ENCODE measurements at places on chromosomes 1 and 21.

DNA sequence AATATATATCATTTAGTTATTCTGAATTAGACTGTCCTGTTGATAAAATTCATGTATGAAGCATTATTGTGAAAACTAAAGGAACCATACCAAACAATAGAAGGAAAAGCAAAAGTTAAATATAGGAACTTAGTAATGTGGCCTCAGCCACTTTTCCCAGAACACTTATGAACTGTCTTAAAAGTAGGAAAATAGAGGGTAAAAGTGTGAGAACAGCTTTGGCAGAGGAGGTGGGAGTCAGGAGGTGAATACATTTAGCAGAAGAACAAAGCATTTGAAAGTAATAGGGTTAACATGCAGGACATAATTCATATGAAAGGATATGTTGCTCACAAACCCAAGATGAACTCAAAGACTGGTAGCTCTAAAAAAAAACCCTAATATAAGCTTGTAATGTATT lies 121.9 kb downstream of the KCNT2 start:
- no peaks in the 10 kb centered on the region for H3K36me3 ChIP-seq
- H3K27me3 ChIP-seq = no peaks in the 10 kb centered on the region

- no peaks in the 10 kb centered on the region for H3K27me3 ChIP-seq
- no peak overlapping the region for H3K27ac ChIP-seq
- H3K4me3 ChIP-seq = no peak overlapping the region
- DNase-seq = no peak
Observed at GRCh38 chr1:5840551-5841001, 151.6 kb downstream of the NPHP4 start.

DNA sequence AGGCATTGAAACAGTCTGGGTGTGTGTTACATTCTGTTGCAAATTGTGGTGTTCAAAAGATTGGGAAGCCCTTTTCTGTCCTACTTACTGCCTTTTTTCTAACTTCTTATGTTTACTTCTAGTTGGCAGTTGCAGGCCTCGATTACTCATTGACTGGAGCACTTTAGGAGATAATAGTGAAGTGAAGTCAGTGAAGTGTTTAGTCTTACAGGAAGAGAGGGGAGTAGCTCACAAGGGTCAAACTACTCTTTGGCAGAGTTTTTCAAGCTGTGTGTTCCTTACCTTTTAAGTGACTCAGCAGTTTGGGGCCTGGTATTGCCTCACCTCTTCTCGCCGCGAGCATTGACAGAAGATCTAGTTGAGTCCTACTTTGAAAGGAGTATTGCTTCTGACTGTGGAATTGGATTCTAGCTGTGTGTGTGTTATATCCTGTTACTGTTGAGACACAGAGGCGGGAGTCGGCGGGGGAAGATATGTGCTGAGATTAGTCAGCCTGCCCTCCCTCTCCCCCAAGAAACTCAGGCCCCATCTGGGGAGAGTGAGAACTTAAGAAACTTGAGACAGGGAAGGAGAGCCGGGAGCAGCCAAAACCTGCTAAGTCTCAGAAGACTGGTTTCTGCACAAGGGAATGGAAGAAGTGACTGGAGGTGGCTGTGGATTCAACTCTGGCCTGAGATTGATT lies 19.3 kb downstream of the AHCYL1 start:
- H3K4me1 ChIP-seq = peaks cover 13% of the 10 kb centered on the region
- no peak for DNase-seq
- H3K27me3 ChIP-seq = no peaks in the 10 kb centered on the region
- H3K36me3 ChIP-seq = peaks cover 2% of the 10 kb centered on the region
- H3K27ac ChIP-seq = no peak overlapping the region

DNA sequence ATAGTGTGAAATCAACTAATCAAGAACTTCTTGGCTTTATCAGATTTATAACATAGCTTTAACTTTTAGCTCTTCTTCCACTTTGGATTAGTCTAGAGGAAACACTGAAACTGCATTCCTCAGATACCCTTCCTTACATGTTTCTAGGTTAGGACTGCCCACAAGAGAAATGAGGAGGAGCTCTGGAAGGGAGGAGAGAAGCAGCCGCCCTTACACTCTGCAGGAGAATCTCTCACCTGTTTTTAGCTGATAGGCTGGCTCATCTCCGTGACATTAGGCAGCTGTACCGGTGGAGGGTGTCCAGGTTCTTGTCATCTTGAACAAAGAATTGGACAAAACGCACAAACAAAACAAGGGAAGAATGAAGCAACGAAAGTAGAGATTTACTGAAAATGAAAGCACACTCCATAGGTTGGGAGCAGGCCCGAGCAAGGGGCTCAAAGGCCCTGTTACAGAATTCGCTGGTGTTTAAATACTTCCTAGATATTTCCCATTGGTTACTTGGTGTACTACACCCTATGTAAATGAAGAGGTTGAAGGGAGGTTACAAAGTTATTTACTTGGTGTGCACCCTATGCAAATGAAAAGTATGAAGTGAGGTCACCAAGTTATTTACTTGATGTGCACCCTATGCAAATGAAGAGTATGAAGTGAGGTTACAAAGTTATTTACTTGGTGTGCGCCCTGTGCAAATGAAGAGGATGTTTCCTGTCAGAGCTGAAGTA lies 524.9 kb upstream of the CHRM3 start:
- no peaks in the 10 kb centered on the region for H3K4me1 ChIP-seq
- no peak overlapping the region for H3K4me3 ChIP-seq
- no peaks in the 10 kb centered on the region for H3K36me3 ChIP-seq
- no peak for DNase-seq
- no peaks in the 10 kb centered on the region for H3K27me3 ChIP-seq
- H3K27ac ChIP-seq = no peak overlapping the region

GRCh38 chr1:234975941-234976860 lies 152.4 kb downstream of the TOMM20 start:
- peaks cover 58% of the 10 kb centered on the region for H3K4me1 ChIP-seq
- no peak overlapping the region for H3K4me3 ChIP-seq
- H3K36me3 ChIP-seq = no peaks in the 10 kb centered on the region
- no peaks in the 10 kb centered on the region for H3K27me3 ChIP-seq
- H3K27ac ChIP-seq = no peak overlapping the region

GRCh38 chr1:225882694-225883615 lies 775 bp upstream of the TMEM63A start:
- H3K4me1 ChIP-seq = peaks cover 35% of the 10 kb centered on the region
- peak overlapping the region; percentile 93 for H3K4me3 ChIP-seq
- DNase-seq = no peak
- peak overlapping the region; percentile 87 for H3K27ac ChIP-seq
- no peaks in the 10 kb centered on the region for H3K27me3 ChIP-seq

GRCh38 chr1:3353876-3354275 lies 100.6 kb upstream of the ARHGEF16 start:
- H3K4me3 ChIP-seq = no peak overlapping the region
- no peaks in the 10 kb centered on the region for H3K27me3 ChIP-seq
- H3K4me1 ChIP-seq = no peaks in the 10 kb centered on the region
- no peaks in the 10 kb centered on the region for H3K36me3 ChIP-seq
- no peak for DNase-seq

DNA sequence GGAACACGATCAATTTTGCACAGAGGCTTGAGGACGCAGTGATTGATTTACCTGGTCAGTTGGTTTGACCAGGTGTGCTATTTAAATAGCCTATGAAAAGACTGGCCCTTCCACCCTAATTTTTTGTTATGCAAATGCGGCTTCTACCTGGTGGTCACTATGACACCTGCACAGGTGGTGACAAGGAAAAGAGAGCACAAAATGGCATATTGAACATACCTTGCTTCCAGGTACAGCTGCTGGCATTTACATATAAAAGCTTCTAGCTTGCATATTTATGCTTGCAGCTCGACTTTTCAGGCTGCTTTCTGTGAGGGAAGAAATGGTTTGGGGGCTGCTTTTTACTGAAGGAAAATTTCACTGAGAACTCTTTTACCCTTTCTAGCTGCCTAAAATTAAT lies 15.3 kb upstream of the FMO4 start:
- no peak for DNase-seq
- no peaks in the 10 kb centered on the region for H3K4me1 ChIP-seq
- no peak overlapping the region for H3K27ac ChIP-seq
- H3K36me3 ChIP-seq = no peaks in the 10 kb centered on the region
- no peak overlapping the region for H3K4me3 ChIP-seq
- no peaks in the 10 kb centered on the region for H3K27me3 ChIP-seq

DNA sequence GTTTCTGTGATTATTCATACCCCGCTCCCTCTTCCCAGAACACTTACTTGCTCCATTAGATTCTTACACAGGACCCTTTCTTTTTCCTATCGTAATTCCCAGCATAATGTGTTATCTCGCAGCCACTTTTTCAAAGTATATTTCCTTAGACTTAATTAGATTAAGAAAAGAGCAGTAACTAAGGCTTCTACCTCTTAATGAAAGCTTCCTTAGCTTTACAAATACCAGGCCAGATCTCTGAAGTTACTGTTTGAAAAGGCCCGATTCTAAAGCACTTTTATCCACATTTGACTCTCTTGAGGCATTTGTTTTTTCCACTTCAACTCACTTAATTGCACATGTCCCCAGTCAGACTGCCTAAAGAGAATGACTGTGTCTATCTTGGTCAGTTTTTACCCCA lies 1264.3 kb upstream of the ADGRL2 start:
- H3K27me3 ChIP-seq = no peaks in the 10 kb centered on the region
- no peak overlapping the region for H3K4me3 ChIP-seq
- H3K4me1 ChIP-seq = no peaks in the 10 kb centered on the region
- no peaks in the 10 kb centered on the region for H3K36me3 ChIP-seq
- DNase-seq = no peak

- H3K27me3 ChIP-seq = no peaks in the 10 kb centered on the region
- H3K4me1 ChIP-seq = no peaks in the 10 kb centered on the region
- H3K4me3 ChIP-seq = no peak overlapping the region
- no peaks in the 10 kb centered on the region for H3K36me3 ChIP-seq
Observed at GRCh38 chr1:214899908-214900460, 182.6 kb upstream of the KCNK2 start.

- H3K27ac ChIP-seq = no peak overlapping the region
- no peak overlapping the region for H3K4me3 ChIP-seq
- DNase-seq = no peak
- no peaks in the 10 kb centered on the region for H3K4me1 ChIP-seq
- H3K36me3 ChIP-seq = no peaks in the 10 kb centered on the region
Observed at GRCh38 chr1:171641076-171641864, 11.2 kb downstream of the MYOC start.

GRCh38 chr1:7220007-7220406 lies 434.8 kb downstream of the CAMTA1 start:
- H3K27me3 ChIP-seq = no peaks in the 10 kb centered on the region
- no peak overlapping the region for H3K4me3 ChIP-seq
- H3K4me1 ChIP-seq = no peaks in the 10 kb centered on the region
- no peak overlapping the region for H3K27ac ChIP-seq

DNA sequence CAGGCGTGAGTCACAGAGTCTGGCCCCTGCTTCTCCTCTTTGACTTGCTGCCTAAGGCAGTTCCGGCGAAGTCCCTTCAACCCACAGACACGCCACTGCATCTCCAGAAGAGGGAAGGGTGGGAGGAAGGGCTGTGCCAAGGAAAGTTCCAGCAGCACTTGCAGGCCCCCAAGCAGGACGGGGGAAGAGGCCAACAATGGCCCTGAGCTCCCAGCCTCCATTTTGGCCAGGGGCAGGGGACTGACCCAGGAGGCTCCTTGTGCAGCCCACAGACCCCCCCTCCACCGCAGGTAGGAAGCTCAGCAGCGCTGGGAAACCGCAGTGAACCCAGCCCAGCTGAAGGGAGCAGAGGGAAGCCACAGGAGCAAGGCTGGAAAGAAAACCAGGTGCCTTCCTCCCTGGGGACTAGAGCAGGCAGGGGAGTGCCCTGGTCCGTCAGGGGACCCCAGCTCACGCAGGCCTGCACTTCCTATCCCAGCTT lies 35.4 kb downstream of the ACOT7 start:
- H3K27me3 ChIP-seq = no peaks in the 10 kb centered on the region
- peak overlapping the region; percentile 83 for H3K27ac ChIP-seq
- no peak for DNase-seq

DNA sequence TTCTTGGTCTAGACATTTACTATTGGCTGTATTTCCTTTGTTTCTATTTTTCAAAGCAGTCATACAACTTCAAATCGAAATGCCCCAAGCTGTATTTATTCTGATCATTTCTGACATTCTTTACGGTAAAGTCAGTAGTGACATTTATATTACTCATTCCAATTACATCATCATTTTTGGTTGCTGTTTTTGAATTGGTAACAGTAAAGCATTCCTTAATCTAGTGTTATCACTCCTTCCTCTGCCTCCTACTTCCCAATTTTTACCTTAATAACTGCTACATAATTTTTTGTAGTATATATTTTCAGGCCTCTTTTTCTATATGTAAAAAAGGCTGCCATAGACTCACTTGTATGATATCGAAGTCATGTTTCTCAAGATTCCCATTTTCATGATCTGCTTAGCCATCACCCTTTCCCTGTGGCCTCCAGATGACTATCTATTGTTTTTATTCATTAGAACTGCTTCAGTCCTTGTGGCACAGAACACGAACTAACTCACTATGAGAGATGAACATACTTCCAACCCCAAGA lies 167.2 kb downstream of the RUNX1 start:
- peaks cover 14% of the 10 kb centered on the region for H3K4me1 ChIP-seq
- no peak overlapping the region for H3K4me3 ChIP-seq
- DNase-seq = no peak
- no peak overlapping the region for H3K27ac ChIP-seq

DNA sequence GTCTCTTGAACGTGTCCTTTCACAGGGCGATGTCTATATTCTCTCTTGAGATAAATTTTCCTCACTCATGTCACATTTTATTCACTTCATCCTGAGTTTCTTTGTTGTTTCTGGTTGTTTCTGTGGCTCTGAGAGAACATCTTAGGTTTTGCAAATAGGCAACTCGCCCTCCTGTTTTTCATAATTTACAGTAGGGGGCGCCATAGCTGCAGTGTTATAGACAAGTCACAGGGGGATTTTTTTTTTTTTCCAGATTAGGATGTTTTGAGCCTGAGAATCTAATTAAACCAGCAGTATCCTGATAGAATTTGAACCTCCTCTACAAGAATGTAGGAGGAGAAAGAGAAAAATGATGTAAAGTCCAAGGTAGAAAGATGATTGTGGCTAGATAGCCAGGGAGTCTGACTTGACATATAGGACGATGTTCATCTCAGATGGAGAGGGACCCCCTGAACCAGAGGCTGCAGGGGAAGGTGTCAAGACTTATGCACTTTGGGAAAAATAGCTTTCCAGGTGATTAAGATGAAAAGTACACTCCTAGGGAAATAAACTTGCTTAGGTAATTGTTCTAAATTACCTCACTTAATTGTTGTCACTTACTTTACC lies 76.3 kb downstream of the ZP4 start:
- no peak overlapping the region for H3K27ac ChIP-seq
- H3K4me1 ChIP-seq = no peaks in the 10 kb centered on the region
- no peaks in the 10 kb centered on the region for H3K36me3 ChIP-seq
- H3K4me3 ChIP-seq = no peak overlapping the region

- H3K4me1 ChIP-seq = no peaks in the 10 kb centered on the region
- H3K4me3 ChIP-seq = no peak overlapping the region
- H3K27ac ChIP-seq = no peak overlapping the region
Observed at GRCh38 chr1:240074422-240074821, 17.3 kb upstream of the FMN2 start.

DNA sequence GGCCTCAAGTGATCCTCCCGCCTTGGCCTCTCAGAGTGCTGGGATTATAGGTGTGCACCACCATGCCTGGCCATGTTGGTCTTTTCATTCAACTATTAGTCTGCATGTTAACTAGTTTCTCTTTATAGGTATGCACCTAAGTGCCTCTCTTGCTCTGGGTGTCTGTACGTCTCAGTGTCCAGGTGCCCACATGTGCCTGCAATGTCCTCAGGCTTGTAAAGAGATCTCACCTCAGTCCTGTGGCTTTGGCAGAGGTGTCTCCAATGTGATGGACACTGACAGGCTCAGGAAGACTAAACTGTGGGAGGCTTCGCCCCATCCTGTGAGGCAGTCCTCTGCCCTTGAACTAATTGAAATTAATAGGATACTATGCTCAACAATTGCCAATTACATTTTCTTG lies 526.3 kb downstream of the PTPRU start:
- H3K27me3 ChIP-seq = no peaks in the 10 kb centered on the region
- no peak overlapping the region for H3K27ac ChIP-seq
- H3K36me3 ChIP-seq = no peaks in the 10 kb centered on the region
- DNase-seq = no peak
- H3K4me3 ChIP-seq = no peak overlapping the region
- H3K4me1 ChIP-seq = no peaks in the 10 kb centered on the region

Data from effector memory CD4-positive, alpha-beta T cell (primary cell).